ENCODE measurements at places on chromosomes 4 and X. TPM values are rescaled to one million over a fixed set of nuclear protein-coding genes. Genes with fewer than 3 reads are reported as not detected.

FAM9C gene
- total RNA-seq, result not detected

DNA sequence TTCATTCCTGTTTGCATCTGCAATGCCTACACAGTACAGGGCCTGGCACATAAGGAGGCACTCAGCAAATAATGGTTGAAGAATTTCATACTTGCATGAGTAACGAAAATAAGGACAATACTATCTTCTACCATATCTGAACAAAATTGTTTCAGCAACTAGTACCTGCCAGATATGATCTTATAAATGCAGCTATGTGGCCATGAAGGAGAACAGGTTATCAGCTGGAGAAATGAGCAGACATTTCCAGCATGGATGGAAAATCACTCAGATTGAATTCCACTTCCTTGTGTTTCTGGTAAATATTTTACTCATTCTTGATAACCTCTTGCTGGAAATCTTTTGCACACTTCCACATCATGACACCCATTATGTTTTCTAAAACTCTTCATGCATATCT is 204.0 kb downstream of the ADAMTS3 start:
- H3K4me1 ChIP-seq, result no peaks in the 10 kb centered on the region
- no peak for DNase-seq
- H3K4me3 ChIP-seq, result no peak overlapping the region
- no peak overlapping the region for H3K27ac ChIP-seq

BEND2 gene
- total RNA-seq, result not detected

CT45A2 gene
- not detected for total RNA-seq

DNA sequence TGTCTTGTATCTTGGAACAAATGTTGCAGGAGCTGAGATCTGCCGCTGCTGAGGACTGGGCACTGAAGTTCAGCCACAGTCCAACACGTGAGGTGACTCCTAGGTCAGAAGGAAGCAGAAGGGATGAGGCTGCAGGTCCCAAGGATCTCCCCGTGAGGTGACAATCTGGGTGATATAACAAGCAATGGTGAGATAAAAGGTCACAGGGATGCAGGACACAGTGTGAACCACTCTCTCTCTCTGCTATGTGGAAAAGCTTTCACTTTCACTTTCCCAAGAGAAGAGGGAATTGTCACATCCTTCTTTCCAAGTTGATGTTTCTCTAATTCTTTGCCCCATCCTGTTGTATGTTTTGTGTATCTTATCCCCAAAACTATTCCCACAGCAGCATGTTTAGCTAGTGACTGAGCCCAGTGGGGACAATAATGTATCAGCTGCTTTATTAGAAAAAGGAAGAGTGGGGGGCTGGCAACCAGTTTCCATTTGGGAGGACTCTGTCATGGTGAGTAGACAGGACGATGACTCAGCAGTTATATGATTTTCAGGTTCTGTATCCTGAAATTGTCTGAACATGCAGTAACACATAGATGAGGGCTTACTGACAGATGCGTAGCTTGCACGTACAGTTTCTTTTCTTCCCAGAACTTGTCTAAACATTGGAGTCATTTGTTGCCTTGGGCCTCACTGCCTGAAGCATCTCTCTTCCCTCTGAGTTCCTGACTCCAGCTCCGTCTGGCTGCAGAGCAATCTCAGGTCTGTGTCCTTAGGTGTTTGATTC is 1415.8 kb upstream of the TENM3 start:
- H3K36me3 ChIP-seq, result no peaks in the 10 kb centered on the region
- DNase-seq, result no peak
- no peak overlapping the region for H3K27ac ChIP-seq
- H3K4me3 ChIP-seq, result no peak overlapping the region

NAP1L3 gene
- total RNA-seq, result 7.7 TPM

BRCC3 gene
- 12.8 TPM for total RNA-seq

DNA sequence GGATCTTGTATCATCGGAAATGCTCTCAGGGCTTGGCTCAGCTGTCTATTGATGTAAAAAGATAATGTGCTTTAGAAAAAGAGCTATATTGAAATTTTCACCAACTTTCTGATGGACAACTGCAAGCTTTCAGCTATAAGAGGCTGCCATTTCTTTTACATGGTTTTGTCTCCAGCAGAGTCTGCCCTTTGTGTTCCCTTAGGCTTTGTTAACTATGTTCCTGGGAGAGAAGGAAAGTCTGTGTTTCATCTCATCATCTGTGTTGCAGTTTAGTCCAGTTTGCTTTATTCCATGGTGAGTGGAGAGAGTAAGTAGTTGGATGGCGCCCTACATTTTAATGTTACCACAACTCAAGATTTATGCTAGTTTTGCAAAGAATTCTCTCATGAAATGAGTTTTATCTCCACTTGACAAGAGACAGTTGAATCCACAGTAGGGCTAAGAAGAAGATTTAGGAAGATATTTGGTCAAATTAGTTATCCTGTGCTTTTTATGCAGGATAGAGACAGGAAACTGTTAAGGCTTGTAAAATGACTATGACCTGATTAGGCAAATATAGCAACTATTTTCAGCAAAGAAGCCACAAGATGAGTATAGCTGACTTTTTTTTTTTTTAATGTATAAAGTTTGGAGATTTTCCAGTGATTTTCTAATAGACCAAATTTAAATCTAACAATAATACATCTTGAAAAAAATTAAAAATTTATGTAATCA is 16.5 kb downstream of the SEPTIN11 start:
- no peak overlapping the region for H3K27ac ChIP-seq
- no peak overlapping the region for H3K4me3 ChIP-seq
- DNase-seq, result no peak
- H3K27me3 ChIP-seq, result no peaks in the 10 kb centered on the region
- H3K36me3 ChIP-seq, result no peaks in the 10 kb centered on the region
- no peaks in the 10 kb centered on the region for H3K4me1 ChIP-seq
